ENCODE measurements at places on chromosomes 12 and 14. TPM values are rescaled to one million over a fixed set of nuclear protein-coding genes. Genes with fewer than 3 reads are reported as not detected.
A peak's percentile ranks its signal among the peaks of the same experiment; 100 is the strongest.

CD9 gene
- total RNA-seq: 14.0 TPM

- no peak for DNase-seq
- H3K4me3 ChIP-seq: no peak overlapping the region
- H3K27ac ChIP-seq: no peak overlapping the region
- H3K4me1 ChIP-seq: no peaks in the 10 kb centered on the region
- peaks cover 6% of the 10 kb centered on the region for H3K27me3 ChIP-seq
Observed at GRCh38 chr14:76405627-76406026, 29.7 kb downstream of the ESRRB start.

KRT6A gene
- not detected for total RNA-seq

FITM1 gene
- total RNA-seq: 1.7 TPM

- H3K4me1 ChIP-seq: no peaks in the 10 kb centered on the region
- no peaks in the 10 kb centered on the region for H3K36me3 ChIP-seq
- H3K27ac ChIP-seq: no peak overlapping the region
- H3K27me3 ChIP-seq: peaks cover 42% of the 10 kb centered on the region
Observed at GRCh38 chr12:109358154-109358869, 10.6 kb downstream of the MYO1H start.

DNA sequence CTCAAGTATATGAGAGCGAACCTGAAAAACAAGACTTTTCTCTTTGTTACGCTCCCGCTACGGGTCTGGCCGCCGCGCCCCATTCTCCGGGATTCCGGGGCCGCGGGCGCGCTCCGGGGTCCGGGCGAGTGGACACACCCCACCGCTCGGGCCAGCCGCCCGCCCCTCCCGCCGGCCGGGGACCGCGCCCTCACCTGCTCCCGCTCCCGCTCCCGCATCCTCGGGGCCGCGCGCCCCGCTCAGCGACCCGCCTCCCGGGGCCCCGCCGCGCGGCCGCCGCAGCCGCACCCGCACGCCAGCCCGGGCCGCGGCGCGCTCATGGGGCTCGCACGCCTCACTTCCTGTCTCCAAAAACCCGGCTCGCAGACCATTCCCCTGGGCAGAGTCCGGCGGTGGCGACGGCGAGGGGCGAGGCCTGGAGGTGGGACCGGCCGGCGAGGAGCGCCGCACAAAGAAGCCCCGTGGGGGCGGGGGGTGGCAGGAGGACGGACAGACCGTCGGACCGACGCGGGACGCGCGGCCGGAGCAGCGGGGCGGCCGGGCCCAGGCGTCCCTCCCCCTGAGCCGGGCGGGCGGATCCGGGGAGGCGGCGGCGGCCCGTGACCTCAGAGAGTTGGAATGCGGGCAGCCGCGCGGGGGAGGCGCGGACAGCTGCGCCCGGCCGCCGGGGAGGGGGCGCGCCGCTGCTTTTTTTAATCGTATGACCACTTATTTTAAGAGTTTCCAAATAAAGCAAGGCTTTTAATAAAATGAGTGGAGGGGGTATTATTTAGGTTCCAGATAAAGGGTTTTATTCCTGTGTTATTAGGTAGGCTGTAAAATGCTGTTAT is at the start of gene PTPN21:
Gene PTPN21, minus strand, starts transcription at position 551 of the 830 bp plus-strand sequence. CDS start 4,590 bp downstream, outside the sequence.
- H3K4me1 ChIP-seq: peaks cover 25% of the 10 kb centered on the region
- peak within 1 kb of the TSS; percentile 80 for H3K4me3 ChIP-seq
- no peaks in the 10 kb centered on the region for H3K36me3 ChIP-seq
- H3K27ac ChIP-seq: no peak within 1 kb of the TSS
- peak; percentile 52 for DNase-seq
- H3K27me3 ChIP-seq: peaks cover 65% of the 10 kb centered on the region

DBX2 gene
- total RNA-seq: not detected

DNA sequence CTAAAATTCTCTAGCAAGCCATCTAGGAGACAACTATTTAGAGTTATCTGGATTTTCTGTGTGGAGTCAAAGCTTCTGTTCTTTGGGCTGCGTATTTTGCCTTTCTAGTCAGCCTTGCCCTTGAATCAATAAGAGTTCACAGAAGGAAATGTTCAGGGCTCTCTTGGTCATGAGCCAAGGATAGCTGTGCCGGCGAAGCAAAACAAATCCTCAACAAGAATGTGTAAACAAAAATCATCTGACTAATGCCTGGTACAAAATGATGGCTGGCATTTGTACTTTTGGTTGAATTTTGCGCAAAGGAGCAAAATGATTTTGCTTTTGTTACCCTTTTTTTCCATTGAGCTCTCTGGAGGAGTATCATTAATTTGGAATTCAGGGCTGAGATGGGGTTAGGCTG is 171.1 kb downstream of the DACT1 start:
- H3K27me3 ChIP-seq: peaks cover 15% of the 10 kb centered on the region
- H3K27ac ChIP-seq: no peak overlapping the region
- no peaks in the 10 kb centered on the region for H3K4me1 ChIP-seq
- DNase-seq: no peak
- H3K36me3 ChIP-seq: no peaks in the 10 kb centered on the region

GRCh38 chr12:2479851-2480535 is 314.8 kb upstream of the FKBP4 start:
- H3K27me3 ChIP-seq: peaks cover 12% of the 10 kb centered on the region
- H3K4me3 ChIP-seq: no peak overlapping the region
- H3K36me3 ChIP-seq: no peaks in the 10 kb centered on the region
- DNase-seq: no peak
